Urinary bladder (tissue), 4 donors: ENCODE measurements at places on chromosomes 1 and 21.

DNA sequence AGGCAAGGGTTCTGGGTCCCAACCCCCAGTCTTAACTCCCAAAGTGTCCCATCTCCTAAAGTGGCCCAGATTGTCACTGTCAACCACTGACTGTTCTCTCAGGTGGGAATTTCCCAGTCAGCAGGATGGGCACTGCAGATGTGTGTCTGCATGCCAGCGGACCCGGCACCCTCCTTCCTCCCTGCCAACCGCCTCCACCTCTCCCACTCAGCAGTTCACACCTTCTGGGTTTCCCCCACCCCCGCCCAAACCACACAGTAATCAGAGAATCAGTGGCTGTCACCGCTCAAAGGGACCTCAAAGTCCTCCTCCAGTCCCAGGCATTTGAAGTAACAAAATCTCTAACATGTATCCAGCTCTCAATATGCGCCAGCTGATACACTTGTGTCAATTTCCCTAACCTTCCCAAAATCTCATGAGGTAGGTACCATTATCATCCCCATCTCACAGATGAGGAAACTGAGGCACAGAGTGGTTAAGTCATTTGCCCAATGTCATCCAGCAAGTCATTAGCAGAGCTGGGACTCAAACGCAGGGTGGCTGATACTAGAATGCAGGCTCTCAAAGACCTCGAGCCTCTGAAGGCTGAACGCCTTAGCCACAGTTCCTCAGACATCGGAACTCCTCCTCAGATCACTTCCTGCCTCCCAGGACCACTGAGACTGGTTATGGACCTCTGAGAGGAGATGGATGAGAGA lies 4.8 kb downstream of the RUNX3 start:
- no peak for DNase-seq

DNA sequence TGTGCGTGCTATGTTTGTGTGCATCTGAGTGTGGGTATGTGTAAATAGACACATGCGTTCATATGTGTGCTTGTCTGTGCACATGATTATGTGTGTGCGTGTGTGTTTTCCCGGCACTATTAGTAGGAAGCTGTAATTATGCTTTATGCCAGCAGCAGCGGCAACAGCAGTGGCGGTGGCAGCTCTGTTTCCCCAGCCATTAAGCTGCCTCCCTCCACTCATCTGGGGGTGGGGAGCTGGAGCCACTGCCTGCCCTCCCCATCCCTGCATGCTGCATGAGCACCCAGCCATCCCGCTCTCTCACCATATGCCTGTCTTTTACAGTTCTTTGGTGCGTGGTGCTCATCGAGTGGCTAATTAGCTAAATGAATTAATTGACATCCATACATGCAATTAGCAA lies 30.5 kb upstream of the ACOT11 start:
- no peak for DNase-seq

GRCh38 chr1:41917076-41917475 lies 1.6 kb downstream of the HIVEP3 start:
- no peak for DNase-seq

- DNase-seq, result no peak
Measured at GRCh38 chr1:155022136-155022926, 11.2 kb downstream of the DCST2 start.

DNA sequence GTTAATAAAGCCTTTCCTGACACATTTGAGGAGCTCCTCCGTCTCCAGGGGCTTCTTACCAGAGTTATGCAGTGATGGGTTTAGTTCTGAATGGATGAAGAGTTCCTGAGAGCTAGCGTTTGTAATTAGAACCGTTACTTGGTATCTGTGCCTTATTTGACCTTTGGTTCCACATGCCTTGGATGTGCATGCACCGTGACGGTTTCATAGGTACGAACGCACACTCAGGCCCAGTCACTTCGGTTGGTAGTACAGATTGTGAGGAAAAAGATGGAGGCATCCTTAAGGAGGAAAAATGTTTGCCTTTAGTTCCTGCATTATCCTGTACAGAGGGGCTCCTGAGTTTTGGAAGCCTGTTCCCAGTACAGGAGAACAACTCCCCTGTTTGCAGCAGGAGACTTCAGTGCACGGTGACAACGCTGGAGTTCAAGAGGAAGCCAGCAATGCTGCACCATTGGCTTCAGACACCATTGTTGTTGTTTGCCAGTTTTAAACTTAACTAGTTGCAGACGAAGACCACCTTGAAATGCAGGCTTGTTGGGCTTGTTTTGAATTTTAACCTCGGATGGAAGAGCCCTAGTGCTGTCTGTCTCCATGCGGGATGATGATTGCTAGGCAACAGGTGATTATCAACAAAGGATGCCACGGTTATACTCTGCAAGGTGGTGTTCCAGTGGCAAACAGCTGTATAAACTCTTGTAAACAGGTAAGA lies 8.2 kb downstream of the RBM15 start:
- DNase-seq, result no peak

GRCh38 chr1:204758601-204759000 lies 73.1 kb upstream of the LRRN2 start:
- DNase-seq, result no peak

- no peak for DNase-seq
Measured at GRCh38 chr1:241624935-241625334, 15.2 kb downstream of the CHML start.

GRCh38 chr1:195939844-195940243 lies 668.4 kb downstream of the KCNT2 start:
- DNase-seq, result no peak

- no peak for DNase-seq
Measured at GRCh38 chr1:47187926-47188250, 1.9 kb downstream of the PDZK1IP1 start.

DNA sequence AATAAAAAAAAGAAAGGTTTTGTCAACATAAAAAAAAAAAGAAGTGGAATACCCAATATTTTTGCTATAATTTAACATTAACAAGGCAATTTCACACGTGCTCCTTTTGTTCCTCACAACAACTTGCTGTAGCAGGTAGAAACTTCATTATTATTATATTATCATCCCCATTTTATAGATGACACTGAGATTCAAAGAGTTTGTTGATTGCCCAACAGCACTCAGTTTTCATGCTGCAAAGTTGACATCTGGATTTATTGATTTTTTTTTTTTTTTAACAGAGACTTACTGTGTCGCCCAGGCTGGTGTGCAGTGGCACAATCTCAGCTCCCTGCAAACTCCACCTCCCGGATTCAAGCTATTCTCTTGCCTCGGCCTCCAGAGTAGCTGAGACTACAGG lies 8.9 kb upstream of the ESRRG start:
- no peak for DNase-seq

DNA sequence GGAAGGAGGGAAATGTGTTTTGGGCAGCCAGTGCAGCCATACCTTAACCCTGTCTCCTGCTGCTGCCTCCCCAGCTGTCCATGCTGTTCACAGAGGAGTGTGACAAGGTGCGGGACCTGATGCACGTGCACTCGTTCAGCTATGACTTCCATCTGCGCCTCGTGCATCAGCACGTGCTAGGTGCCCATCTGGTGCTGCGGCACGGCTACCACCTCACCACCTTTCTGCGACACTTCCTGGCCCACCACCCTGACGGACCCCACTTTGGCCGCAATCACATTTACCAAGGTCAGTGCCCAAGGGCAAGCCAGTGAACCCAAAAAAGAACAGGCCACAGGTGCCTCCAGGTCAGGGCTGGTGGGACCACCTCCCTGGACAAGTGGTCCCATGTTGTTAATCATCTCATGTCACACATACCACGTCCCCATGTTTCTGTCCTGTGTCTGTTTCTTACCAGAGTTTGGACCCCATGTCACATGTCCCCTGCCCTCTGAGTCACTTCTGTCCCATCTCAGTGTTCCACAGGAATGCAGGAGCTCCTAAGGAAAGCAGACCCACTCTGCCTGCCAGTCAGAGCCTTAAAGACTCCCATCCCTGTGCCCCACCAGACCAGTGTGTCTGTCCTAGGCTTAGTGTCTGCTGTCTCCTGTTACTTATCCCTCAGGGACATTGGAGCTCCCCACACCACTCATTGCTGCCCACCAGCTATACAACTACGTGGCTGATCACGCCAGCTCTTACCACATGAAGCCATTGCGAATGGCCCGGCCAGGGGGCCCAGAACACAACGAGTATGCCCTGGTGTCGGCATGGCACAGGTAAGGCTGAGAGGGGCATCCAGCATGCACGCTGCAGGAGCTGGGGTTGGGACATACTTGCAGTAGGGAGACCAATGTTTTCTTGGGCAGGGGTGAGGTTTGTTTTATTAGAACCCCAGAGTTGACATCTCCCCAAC lies 6.6 kb downstream of the HYI start:
- no peak for DNase-seq

DNA sequence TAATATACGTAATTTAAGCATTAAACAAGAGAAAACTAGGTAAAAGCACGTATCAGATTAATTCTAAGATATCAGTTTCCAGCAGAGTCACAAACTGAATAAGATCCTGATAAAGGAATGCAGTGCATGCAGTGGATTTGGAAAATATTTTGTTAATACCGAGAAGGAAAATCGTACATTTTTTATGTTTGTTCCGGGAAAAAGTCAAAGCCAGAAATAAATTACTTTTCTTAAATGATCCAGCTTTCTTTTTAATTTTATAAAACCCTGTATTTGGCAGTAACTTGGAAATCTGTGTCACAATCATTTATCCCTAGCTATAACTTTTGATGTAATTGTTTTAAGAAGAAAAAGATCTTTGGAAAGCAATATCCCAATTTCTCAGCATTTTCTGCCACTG lies 955 bp downstream of the PALMD start:
- no peak for DNase-seq

- no peak for DNase-seq
Measured at GRCh38 chr1:115560027-115560426, 81.7 kb upstream of the VANGL1 start.

DNA sequence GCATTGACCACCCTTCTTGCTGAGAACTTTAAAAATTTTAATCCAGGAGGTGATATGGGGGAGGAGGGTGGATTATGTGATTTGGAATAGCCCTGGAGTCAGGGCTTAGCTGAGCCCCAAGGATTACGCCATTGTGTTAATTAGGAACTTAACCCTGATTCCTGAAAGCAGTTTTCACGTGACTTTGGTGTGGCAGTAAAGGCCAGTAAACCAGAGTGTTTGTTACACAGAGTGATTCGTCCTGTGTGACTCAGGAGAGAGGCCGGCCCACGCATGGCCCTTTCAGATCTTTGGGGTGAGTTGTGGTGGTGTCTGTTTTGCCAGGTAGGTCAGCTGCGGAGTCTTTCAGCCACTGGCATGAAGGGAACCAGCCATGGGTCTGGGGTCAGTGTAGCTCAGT lies 107.6 kb downstream of the NOS1AP start:
- DNase-seq, result no peak

GRCh38 chr21:18268906-18269305 lies 24.3 kb downstream of the CHODL start:
- no peak for DNase-seq

GRCh38 chr1:246925997-246926626 lies 5.6 kb downstream of the AHCTF1 start:
- no peak for DNase-seq
